ENCODE measurements at places on chromosomes 12 and 14.

GRCh38 chr12:23938422-23938821, 11.0 kb downstream of the SOX5 start:
- no peak for DNase-seq

- no peak for DNase-seq
Observed at GRCh38 chr14:47270715-47271114, 404.7 kb downstream of the MDGA2 start.

DNA sequence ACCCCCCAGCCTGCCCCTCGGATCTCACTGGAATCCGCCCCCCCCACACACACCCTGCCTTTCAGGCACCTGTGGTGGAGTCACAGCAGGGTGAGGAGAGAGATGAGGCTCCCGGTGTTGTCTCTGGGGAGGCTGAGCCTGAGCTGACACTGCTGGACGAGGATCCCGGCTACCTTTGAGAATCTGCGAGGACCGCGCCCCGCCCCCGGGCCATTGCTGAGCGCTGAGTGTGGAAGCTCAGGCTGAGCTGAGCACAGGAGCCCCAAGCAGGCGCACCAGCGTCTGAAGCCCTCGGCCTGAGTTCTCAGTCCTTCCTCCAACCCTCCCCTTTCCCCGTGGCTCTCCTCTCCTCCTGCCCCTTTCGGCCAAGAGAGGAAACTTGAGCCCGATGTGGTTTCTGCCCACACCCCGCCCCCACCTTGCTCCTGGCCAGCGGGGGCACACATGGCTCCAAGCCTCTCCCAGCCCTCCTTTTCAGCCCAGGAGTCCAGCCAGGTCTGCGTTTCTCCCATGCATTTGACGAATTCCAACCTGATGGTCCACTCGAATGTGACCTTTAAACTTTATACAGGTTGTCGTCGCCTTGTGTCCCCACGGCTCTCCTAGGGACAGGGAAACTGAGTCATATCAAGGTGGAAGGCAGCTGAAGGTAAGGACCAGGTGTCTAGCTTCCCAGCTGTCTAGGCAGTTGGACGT, at the start of gene NFE2:
TSS of gene NFE2 (minus strand) at position 284 of the 696 bp plus-strand sequence. CDS start 5,767 bp downstream, outside the sequence.
- no peak for DNase-seq

DNA sequence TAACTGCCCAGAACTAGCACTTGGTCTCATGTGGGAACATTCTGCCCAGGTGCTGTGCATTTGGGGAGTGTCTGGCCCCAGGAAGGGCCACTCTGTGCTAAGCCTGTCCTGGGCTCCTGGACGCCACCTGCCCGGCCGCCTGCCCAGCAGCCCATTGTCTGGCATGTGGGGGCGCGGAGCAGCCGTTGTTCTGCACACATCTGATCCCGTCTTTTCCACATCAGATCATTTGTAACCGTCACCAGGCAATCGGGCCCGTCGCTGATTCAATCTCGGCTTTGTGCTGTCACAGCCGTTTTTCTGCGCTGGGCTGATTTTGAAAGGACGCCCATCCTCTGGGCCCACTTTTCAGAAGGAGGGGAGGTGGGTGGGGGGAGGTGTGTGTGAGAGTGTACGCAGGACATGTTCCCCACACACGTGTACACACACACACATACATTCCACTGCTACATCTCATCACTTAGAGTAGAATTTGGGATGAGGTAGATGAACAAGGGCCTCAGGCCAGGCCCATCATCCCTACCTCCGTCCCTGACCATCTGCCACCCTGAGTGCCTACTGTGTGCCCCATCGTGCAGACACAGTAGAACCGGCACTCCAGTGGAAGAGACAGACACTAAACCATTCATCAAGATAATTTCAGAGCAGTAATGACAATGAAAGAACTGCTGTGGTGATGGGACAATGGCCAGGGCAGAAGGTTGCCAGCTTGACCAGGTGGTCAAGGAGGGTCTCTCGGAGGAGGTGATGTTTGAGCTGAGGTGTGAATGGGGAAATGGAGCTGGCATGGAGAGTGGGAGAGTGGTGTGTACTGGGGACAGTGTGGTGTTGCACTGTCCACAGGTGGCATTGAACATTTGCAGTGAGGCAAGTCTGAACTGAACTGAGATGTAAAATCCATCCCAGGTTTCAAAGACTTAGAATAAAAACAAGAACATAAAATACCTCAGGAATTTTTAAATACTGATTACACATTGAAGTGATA, 19.0 kb downstream of the FAM222A start:
- no peak for DNase-seq

DNA sequence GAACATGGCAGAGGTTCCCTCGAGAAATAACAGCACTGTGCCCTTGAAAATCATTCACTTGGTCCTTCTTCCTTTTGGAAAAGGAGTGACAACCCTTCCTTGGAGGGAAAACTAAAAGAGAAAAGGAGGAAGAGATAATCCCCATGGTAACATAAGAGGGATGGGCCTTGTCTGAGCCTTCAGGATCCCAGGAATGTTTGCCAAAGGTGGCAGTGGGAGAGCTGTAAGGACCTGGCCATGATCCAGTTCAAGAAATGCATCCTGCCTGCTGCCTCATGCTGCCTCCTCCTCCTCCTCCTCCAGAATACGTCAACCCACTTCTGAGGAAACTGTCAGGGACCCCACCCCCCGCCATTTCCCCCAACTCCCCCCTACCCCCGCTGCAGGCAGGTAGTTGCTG, 118.8 kb downstream of the KCNK10 start:
- no peak for DNase-seq

GRCh38 chr12:123772074-123772473, 10.0 kb downstream of the DNAH10 start:
- no peak for DNase-seq

DNA sequence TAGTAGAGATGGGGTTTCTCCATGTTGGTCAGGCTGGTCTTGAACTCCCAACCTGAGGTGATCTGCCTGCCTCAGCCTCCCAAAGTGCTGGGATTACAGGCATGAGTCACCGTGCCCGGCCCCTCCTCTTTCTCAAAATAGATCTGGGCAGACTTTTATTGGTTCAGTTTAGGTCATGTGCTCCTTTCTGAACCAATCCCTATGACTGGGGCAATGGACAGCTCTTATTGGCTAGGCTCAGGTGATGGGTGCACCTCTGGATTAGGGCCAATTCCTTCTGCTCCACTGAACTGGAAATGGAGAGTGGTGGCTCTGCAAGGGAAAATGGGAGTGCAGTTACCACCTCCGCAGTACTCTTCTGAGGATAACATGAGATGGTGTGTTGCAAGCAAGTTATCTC, 6.2 kb upstream of the ATP6V0A2 start:
- DNase-seq: no peak

- DNase-seq: no peak
Observed at GRCh38 chr12:119676022-119676421, 8.1 kb downstream of the PRKAB1 start.

- DNase-seq: no peak
Observed at GRCh38 chr12:105030820-105031807, 45.0 kb downstream of the NOPCHAP1 start.

- no peak for DNase-seq
Observed at GRCh38 chr14:55586411-55586810, 6.4 kb downstream of the KTN1 start.

GRCh38 chr14:20278414-20278813, 27.3 kb downstream of the TTC5 start:
- DNase-seq: no peak

- DNase-seq: no peak
Observed at GRCh38 chr12:96534339-96534738, 45.0 kb downstream of the CFAP54 start.

GRCh38 chr12:16607906-16608775, 2.2 kb upstream of the LMO3 start:
- DNase-seq: no peak

DNA sequence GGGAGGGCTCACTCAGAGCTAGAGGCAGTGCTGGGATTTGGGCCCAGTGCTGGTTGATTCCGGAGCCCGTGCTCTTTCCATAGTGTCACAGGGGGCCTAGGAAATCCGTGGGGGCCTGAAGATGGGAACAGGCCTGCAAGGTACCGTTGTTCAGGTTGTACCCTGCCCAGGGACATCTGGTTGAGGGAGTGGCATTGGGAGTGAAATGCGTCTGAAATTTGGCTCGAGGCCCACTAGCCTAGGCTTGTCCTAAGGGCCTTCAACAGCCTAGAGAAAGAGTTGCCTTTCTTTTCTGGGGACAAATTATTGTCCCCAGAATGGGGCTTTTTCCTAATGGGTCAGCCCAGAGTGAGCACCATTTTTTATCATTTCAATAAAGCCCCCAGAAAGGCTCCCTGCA, 26.4 kb upstream of the FAM222A start:
- no peak for DNase-seq

- DNase-seq: no peak
Observed at GRCh38 chr12:1466481-1467154, 127.8 kb downstream of the FBXL14 start.

DNA sequence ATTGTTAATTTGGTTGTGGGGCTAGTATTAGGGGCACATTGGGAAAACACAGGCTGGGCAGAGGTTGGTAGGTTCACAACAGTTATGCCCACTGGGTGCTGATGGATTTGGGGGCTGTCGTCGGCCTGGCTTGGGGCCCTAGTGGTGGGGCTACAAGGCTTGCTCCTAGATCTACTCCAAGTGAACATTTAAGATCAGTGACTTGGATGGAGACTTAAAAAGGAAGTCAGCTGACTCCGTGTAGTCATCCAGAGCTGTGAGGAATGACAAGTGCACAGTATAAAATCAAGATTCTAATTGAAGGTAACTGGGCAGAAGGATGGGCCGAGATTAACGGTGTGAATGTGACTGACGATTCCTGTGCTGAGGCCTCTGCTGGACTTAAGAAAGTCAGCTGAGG, 12.8 kb upstream of the NR4A1 start:
- no peak for DNase-seq

DNA sequence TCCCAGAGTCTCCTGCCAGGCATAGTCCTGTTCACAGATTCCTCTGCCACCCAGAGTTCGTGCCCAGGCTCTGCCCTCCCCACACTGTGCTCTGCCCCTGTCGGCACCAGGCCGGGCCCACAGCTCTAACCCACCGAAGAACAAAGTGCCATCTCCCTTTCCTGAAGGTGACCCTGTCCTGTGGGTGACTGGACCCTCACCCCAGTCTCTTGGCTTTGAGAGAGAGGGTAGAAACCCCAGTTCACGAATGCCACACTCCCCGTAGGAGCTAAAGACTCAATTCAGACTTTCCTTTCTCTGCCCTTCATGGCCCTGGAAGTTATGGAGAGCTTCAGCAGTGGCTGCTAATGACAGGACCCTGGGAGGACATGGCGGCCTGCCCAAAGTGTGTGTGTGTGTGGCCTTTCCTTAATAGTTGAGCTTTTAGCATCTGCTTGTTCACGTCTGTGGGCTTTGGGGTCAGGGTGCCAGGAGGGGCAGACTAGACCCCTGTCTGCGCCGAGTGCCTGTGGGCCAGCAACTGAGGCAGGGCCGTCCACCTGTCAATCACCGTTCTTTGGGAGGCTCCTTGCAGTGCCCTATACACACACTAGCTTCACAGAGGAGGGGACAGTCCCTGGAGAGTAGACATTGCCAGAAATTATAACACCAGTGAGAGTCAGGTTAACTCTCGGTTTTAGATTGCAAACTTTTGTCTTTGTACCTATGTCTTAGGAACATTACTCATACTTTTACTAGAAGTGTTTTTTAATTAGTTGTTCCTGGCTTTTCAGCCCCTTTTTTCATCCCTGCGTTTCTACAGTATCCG, 84.6 kb upstream of the DYNC1H1 start:
- no peak for DNase-seq

- no peak for DNase-seq
Observed at GRCh38 chr12:5138845-5139244, 95.2 kb downstream of the KCNA5 start.

- DNase-seq: no peak
Observed at GRCh38 chr14:53537422-53538315, 384.5 kb upstream of the DDHD1 start.

Data from stimulated activated CD8-positive, alpha-beta memory T cell treated with anti-CD3 and anti-CD28 coated beads, Interleukin-2, amount 100 ng/mL, for 48 hours (primary cell).